ENCODE measurements at places on chromosomes 6 and 20.

GRCh38 chr20:24682496-24682985 is 213.1 kb downstream of the SYNDIG1 start:
- DNase-seq, result no peak

GRCh38 chr20:10902576-10903282 is 228.9 kb upstream of the JAG1 start:
- DNase-seq, result no peak

GRCh38 chr6:35014341-35014740 is 125.3 kb downstream of the ANKS1A start:
- no peak for DNase-seq

GRCh38 chr20:60512443-60512842 is 554.2 kb downstream of the CDH26 start:
- DNase-seq, result no peak

- no peak for DNase-seq
These were observed 15.7 kb upstream of the HLA-A start for GRCh38 chr6:29926413-29927274.

GRCh38 chr6:16400248-16400760 is 161.9 kb downstream of the GMPR start:
- DNase-seq, result no peak

GRCh38 chr6:69022993-69023392 is 387.9 kb downstream of the ADGRB3 start:
- DNase-seq, result no peak

- no peak for DNase-seq
These were observed 83.3 kb downstream of the SSR1 start for GRCh38 chr6:7229376-7230326.

- no peak for DNase-seq
These were observed 28.7 kb downstream of the LAMA4 start for GRCh38 chr6:112225691-112226090.

All from BE2C (cell line).